ENCODE measurements at places on chromosomes 16 and 17. TPM values are rescaled to one million over a fixed set of nuclear protein-coding genes. Genes with fewer than 3 reads are reported as not detected.

GRCh38 chr16:11734025-11734652, 8.5 kb downstream of the TXNDC11 start:
- DNase-seq, result no peak

- DNase-seq, result no peak
These were observed 147.8 kb downstream of the SPECC1 start for GRCh38 chr17:20157001-20157310.

The ACSM3 gene
- 14.4 TPM for total RNA-seq

GRCh38 chr17:19391432-19391831, 4.4 kb upstream of the MFAP4 start:
- no peak for DNase-seq

GRCh38 chr16:35725949-35726348, 2266.5 kb downstream of the TP53TG3F start:
- DNase-seq, result no peak

The RPS15A gene
- total RNA-seq, result 3,107 TPM

The IGFALS gene
- total RNA-seq, result not detected

DNA sequence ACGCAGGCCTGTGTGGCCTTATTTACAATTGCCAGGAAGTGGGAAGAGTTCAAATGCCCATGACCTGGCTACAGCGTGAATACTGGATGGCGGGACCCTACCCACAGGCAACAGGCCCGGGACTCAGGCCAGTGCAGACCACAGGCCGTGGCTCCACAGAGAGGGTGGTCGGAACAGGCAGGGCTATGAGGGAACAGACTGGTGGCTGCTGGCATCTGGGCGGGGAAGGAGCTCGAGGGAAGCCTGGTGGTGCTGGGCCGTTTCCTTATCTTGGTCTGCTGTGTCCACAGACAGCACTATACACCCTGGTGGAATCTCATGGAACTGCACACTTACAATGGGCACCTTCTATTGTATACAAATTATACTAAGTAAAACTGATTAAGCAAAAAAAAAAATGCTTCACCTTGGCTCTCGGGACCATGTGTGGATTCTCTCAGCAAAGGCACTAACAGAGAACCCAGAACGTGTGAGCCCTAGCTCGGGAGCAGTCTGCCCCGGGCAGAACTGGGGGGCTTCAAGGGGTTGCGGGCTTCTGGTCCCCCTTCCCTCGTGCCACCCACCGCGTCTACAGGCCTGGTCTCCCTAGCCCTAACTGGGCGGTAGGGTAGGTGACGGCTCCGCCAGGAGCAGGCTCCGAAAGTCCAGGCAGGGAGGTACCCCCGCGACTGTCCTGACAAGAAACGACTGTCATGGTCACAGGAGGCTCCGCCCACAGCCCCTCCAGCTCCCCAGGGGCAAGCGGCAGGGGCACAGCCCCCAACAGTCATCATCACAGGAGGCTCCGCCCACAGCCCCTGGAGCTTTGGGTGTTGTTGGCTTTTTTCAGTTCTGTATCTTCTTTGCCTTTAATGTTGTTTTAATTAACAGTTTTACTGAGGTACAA, 21.8 kb downstream of the CEP131 start:
- DNase-seq, result peak; percentile 29

- DNase-seq, result no peak
These were observed 20.4 kb downstream of the GAS7 start for GRCh38 chr17:10177913-10178505.

DNA sequence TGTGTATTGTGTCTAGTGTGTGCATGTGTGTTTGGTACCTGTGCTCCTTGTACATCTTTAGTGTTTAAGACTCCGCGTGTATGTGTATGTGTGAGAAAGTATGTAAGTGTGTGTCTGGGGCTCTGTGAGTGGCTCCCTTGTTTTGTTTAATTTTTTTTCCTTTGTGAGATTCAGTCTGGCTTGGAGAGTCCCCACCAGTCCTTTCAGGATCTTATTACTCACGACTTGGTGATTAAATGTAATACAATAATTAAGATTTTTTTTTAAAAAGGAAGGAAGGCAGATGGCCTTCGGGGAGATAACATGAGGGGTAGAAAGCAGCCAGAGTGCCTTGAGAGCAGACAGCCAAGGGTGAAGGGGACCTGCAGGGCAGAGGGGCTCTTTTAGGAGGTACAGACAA, 33.9 kb downstream of the FZD2 start:
- no peak for DNase-seq

DNA sequence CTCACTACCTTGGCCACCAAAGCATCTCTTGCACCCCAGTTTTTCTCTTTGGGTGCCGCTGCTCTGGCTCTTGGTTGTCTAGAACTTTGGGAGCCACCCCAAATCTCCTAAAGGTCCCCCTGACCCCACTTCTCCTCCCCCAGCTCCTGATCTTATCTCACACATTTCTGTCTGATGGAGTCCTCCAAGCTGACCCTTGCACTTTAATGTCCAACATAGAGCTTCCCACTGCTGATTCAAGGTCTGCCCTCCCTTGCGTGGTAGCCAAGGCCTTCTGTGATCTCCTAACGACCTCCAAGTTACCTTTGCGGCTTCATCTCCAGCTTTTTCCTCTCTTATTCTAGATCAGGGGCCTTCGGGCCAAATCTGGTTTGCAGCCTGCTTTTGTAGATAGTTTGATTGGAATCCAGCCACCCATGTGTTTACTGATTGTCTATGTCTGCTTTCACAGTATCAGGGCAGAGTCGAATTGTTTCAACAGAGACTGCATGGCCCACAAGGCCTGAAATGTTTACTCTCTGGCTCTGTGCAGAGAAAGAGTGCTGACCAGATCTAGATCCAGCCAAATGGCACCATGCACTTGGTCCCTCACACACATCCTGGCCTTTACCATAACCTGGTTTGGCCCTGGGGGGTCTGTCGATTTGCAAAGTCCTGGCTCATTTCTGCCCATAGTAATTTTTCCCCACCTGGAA, 168.6 kb downstream of the HAPSTR1 start:
- no peak for DNase-seq

DNA sequence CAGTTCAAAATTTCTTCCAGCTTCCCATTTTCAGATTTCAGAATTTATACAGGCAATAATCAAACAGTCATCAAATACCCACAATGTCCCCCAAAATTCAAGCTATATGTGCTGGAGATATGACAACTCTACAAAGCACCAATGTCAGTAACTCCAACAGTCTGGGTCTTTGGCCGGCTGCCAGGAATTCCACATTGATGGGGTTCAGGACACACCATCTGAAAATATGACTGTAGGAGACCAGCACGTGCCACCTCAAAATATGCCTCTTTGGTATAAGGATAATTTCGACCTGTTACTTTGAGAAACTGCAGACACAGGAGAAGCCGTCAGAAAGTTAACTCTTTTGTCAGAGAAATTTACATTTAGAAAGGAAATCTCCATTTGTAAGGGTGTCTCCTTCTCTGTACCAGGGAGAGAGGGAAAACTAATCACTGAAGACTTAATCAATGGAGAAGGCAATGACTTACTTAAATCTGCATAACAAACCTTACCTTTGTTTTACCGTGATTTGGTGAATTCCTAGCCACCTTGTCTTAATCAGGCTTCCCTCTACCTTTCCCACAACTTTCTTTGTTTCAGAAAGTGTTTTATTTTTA, 594.3 kb upstream of the CDH5 start:
- DNase-seq, result no peak

DNA sequence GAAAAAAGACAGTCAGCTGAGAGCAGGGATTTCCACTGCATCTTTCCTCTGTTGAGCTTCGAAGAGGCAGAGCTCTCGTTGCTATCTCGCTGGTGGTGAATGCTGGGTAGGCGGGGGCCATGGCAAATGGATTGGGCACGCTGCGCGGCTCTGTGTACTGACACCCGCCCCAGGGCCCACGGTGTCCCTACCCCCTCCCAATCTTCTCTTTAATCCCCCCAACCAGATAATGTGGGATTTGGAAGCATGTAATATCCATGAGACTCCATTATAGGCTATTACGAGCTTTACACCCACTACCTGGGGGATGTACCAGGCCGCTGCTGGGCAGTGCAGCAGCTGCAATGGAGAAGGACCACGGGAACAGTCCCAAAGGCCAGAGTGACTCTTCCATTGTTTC, 8.3 kb downstream of the PIPOX start:
- no peak for DNase-seq

- DNase-seq, result no peak
These were observed 12.5 kb downstream of the MBTPS1 start for GRCh38 chr16:84104231-84104630.

- no peak for DNase-seq
These were observed 209.1 kb downstream of the SPECC1 start for GRCh38 chr17:20218272-20218671.

- DNase-seq, result no peak
These were observed 7.3 kb downstream of the ST6GALNAC2 start for GRCh38 chr17:76578376-76578775.

The SLFN12 gene
- total RNA-seq, result 12.8 TPM

The USP22 gene
- total RNA-seq, result 235 TPM

DNA sequence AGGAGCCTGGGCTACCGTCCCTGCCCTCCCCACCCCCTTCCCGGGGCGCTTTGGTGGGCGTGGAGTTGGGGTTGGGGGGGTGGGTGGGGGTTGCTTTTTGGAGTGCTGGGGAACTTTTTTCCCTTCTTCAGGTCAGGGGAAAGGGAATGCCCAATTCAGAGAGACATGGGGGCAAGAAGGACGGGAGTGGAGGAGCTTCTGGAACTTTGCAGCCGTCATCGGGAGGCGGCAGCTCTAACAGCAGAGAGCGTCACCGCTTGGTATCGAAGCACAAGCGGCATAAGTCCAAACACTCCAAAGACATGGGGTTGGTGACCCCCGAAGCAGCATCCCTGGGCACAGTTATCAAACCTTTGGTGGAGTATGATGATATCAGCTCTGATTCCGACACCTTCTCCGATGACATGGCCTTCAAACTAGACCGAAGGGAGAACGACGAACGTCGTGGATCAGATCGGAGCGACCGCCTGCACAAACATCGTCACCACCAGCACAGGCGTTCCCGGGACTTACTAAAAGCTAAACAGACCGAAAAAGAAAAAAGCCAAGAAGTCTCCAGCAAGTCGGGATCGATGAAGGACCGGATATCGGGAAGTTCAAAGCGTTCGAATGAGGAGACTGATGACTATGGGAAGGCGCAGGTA, 762 bp downstream of the CDK12 start:
- DNase-seq, result no peak

The GDPD1 gene
- total RNA-seq, result 1.7 TPM

DNA sequence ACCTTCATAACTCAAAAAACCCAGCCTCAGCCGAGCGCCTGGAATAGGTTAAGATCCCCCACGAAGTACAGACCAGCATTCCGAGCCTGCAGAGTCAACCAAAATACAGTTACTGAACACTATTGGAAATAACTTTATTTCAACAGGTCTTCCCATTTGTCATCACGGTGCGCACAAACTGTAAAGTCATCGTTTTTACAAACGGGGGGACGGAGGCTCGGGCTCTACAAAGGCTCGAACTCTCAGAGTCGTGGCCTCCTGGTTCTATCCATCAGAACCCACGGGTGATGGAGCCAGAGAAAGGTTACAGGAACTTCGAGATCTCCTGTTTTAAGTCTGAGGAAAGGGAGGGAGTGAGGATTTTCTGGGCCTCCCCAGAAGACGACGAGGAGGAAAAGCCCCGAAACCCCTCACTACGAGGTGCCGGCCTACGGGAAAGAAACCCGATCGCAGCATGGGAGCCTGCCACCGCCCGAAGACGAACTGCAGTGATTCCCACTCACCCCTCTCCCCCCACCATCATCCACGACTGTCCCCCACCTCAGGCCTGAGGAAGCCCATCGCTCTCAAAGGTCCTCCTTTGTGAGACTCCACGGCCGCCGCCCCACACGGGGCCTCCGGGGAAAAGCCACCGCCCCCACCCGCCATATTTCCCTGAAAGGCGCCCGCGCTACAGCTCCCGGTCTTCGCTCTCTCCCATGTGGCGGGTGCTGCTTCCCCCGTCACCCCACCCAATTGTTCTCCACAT, 917 bp downstream of the YWHAE start:
- no peak for DNase-seq

GRCh38 chr17:39669897-39670735, 1.9 kb downstream of the PNMT start:
- DNase-seq, result no peak

- DNase-seq, result no peak
These were observed 67.2 kb upstream of the GNG13 start for GRCh38 chr16:867421-868385.

The CDH3 gene
- 173 TPM for total RNA-seq

GRCh38 chr17:63463771-63464170, 13.1 kb upstream of the ACE start:
- DNase-seq, result no peak

The LRRC75A gene
- total RNA-seq, result 2.1 TPM

The KRTAP16-1 gene
- not detected for total RNA-seq

GRCh38 chr17:28154214-28154613, 111.7 kb downstream of the NLK start:
- DNase-seq, result no peak

- no peak for DNase-seq
These were observed 7.8 kb upstream of the C17orf99 start for GRCh38 chr17:78138204-78139060.

GRCh38 chr17:29347831-29348629, 42.1 kb upstream of the TAOK1 start:
- DNase-seq, result peak; percentile 16

DNA sequence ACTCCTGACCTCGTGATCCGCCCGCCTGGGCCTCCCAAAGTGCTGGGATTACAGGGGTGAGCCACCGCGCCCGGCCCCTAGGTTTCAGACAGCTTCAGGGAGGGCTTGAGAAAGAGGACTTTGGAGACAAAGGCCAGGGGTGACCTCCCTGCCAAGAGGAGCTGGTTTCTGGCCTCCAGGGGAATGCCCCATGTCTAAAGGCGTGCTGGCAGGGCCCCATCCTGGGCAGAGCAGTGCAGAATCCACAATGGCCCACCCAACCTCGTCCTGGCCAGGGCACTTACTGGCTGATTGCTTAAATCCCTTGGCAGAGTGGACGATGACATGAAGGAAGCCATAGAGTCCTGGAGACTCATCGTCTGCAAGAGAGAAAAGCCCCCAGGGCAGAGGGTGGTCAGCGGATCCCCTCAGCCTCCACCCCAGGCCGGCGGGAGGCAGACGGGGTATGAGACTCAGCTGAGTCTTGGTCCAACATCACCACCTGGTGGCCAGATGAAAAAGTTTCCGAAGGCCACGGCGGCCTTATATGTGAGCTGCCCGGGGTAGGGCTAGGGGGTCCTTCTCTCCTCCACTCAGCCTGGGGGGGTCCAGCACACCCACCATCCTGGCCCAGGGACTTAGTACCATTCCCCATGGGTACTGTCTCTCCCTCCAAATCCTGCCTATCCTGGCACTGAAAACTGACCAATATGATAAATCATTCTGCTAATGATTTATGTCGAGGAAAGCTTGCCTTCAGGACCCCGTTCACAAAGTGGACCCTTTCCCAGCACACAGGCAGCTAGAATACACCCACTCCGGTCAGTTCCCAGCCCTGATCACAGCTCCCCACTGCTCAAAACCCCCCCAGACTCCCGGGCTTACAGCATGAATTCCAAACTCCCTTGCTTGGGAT, 59.1 kb downstream of the TIMM22 start:
- DNase-seq, result no peak

- no peak for DNase-seq
These were observed 31.8 kb upstream of the TENT4B start for GRCh38 chr16:50121278-50121677.

- DNase-seq, result no peak
These were observed 1.3 kb downstream of the C17orf67 start for GRCh38 chr17:56832446-56832845.

The KRTAP9-8 gene
- not detected for total RNA-seq

GRCh38 chr16:19066988-19067348, 446 bp upstream of the COQ7 start:
- no peak for DNase-seq

The KRT36 gene
- not detected for total RNA-seq

The PERCC1 gene
- not detected for total RNA-seq

- DNase-seq, result no peak
These were observed 61.3 kb upstream of the KIFC3 start for GRCh38 chr16:57863434-57864160.

The MYOCD gene
- 2.1 TPM for total RNA-seq

The ITGA3 gene
- total RNA-seq, result 1,029 TPM

Measured in kidney epithelial cell (primary cell).